ENCODE measurements at places on chromosomes 1 and 21.

DNA sequence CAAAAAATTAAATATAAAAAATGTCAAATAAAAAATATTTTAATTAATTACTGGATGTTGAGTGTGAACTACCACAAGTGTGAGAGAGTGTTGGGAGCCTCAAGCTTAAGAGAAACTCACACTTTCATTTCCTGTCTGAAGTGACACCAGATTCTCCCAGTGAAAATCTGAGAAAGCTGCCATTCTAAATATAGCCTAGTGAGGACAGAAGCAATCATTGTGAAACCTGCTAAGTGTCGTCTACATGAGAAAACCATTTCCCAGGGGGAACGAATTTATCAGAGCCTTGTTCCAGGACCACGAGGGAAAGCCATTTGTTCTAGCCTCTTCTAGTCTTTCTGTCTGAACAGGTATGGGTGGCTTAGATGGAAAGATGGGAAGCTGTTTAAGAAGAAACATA is 329.3 kb upstream of the PRMT6 start:
- no peak for DNase-seq

DNA sequence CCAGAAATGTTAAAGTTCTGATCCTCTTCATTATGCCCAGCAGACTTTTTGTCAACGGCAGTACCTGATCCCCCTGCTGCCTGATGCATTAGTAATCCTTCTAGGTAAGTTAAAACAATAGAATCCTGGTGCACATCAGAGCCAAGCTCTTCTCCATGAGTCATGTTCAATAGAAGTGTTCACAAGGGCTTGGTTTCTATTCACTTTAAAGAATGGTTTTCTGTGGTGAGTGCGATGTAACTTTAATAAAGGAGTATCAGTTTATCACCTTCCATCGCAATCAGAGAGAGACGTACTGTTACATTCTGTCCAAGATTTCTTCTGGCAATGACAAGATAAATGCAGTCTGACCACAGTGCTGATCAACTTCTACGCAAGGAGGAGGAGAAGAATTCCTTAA is 96.8 kb downstream of the NRIP1 start:
- no peak for DNase-seq

GRCh38 chr1:112849425-112850033 is 106.5 kb downstream of the SLC16A1 start:
- no peak for DNase-seq

DNA sequence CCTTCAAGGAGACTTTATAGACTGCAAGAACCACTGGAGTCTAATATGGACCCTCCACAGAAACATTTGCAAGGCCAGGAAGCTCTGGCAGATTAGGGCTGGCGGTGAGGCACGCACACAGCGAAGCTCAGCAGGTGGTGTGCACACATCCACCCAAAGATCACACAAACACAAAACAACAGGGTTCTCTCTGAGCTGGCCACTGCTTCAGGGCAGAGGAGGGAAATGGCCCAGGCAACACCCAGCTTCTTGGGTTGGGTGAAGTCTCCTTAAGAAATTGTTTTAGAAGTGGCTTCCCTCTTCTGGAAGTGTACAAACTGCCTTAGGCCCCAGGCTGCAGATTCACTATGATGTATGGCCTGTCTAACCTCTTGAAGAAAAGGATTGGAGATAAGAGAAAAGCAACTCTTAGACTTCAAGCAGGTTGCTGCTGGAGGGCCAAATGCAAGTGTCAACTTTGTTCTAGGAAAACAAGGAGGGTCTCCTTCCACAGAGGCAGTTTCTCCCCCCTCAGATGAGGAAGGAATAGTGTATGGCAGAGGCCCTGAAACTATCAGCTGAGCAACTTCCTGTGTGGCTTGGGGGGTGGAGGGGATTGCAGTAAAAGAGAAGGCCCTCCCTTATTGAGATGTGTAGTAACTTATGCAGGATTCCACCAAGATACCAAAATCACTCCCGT is 2.0 kb downstream of the RCSD1 start:
- DNase-seq = no peak

- DNase-seq = no peak
Observed at GRCh38 chr1:45093334-45093733, 81.3 kb downstream of the UROD start.

DNA sequence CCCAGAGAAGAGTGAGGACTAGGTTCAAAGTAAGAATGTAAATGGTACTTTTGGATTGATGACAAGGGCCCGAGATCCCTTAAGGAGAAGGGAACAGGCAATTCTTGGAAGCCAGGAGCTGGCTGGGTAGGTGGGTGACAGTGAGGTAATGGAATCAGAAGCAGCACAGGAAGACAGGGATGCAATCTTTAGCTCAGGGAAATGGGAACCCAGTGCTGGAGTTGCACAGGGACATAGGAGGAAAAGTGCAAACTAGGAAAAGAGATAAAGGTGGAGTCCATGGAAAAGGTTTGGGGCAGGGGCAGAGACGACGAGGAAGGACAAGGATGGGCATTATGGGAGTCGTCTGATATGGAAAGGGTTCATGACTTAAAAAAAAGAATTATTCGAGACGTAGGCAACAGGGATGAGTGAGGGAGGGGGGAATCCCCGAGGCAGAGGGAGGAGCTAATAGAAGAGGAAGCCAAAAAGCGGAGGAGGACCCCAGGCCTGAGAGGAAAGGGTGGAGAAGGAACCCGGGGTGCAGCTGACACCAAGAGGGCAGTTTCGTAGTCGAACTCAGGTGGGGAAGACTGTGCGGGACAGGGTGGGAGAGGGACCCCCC is 495 bp downstream of the PI4KB start:
- DNase-seq = no peak

DNA sequence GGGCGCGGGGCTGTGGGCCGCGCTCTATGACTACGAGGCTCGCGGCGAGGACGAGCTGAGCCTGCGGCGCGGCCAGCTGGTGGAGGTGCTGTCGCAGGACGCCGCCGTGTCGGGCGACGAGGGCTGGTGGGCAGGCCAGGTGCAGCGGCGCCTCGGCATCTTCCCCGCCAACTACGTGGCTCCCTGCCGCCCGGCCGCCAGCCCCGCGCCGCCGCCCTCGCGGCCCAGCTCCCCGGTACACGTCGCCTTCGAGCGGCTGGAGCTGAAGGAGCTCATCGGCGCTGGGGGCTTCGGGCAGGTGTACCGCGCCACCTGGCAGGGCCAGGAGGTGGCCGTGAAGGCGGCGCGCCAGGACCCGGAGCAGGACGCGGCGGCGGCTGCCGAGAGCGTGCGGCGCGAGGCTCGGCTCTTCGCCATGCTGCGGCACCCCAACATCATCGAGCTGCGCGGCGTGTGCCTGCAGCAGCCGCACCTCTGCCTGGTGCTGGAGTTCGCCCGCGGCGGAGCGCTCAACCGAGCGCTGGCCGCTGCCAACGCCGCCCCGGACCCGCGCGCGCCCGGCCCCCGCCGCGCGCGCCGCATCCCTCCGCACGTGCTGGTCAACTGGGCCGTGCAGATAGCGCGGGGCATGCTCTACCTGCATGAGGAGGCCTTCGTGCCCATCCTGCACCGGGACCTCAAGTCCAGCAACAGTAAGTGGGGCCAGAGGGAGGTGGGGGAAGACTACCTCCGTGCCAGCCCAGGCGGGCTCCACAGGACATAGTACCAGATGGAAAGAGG is 808 bp downstream of the MAP3K21 start:
- no peak for DNase-seq

DNA sequence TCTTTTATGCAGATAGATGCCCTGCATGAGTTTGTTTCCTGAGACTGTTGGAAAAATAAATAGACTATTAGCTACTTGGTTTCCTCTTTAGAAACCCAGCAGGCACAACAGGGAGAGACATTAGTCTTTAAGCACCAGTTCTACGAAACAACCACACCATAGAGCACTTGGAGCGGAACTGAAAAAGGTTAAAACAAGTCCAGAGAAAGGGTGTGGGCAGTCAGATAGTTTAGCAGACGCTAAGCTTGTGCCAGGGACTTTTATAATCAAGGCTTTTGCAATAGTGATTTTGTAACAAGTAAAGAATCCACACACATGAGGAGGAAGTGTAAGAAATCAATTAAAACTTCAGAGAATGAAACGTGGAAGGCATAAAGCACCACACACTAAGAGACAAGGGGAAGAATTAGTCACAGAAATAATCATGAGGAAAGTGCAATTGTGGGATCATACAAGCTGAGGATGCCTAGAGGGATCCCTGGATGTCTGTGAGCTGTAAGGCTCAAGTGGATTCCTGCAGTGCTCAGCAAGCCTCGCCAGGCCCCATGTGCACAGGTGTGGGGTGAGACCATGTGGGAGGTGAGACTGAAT is 37.8 kb upstream of the TLR5 start:
- no peak for DNase-seq

GRCh38 chr1:160814316-160814715 is 18.3 kb downstream of the LY9 start:
- DNase-seq = no peak

DNA sequence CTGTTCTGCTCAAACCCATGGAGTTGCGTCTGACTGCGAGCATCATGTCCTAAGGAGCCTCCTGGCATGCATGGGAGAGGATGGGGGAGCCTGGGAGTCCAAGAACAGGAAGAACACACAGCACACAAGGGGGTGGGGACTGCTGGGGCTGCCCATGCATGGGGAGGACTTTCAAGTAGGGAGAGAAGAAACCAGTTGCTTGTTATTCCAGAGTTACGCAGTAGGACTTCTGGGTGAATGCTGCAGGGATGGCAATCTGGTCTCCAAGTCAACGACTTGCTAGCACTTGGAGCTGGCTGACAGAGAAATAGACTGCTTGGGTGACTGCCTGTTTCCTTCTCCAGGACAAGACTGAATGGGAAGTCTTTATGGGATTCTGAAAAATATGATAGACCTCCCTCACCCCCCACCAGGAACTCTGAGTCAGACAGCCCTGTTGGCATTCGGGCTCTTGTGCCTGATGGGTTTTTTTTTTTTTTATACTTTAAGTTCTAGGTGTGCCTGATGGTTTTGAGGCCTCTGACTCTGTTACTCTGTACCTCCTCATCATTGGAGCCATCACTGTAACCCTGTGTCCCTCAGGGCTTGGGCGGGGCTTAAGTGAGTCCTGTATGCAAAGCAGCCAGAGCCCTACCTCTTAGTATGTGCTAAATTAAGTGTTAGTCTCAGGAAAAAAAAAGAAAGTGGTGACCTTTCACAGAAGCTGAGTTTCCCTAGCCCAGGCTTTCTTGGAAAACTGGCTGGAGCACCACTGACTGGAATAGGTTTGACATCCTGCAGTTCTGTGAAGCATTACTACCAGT is 30.3 kb downstream of the MAP3K21 start:
- no peak for DNase-seq

DNA sequence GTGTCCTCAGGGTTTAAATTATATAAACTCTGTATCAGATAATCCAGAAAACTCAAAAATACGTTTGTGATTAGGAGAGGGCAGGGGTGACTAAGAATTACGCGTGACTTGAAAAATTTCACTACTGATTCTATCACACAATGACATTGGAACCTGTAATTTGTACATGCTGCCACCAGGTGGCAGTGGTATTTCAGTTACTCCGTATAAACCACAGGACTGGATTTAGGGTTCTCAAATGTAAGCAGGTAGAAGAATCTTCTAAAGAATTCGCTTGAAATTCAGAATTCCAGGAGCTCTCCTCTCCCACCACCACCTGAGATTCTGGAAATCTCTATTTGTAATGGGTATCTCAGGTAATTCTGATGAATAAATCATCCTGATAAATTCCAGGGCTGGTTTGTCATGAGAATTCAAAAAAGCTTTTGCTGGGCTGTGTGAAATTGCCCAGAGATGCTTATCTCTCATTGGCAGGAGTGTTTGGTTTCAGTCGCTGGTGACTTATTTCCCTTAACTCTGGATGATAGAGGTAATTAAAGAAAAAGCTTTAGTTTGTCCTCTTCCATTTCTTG is 1.7 kb upstream of the KRTAP7-1 start:
- no peak for DNase-seq

- no peak for DNase-seq
Observed at GRCh38 chr1:179856296-179856695, 21.3 kb downstream of the TOR1AIP2 start.
